ENCODE measurements at places on chromosomes 4 and X.
A peak's percentile ranks its signal among the peaks of the same experiment; 100 is the strongest.

DNA sequence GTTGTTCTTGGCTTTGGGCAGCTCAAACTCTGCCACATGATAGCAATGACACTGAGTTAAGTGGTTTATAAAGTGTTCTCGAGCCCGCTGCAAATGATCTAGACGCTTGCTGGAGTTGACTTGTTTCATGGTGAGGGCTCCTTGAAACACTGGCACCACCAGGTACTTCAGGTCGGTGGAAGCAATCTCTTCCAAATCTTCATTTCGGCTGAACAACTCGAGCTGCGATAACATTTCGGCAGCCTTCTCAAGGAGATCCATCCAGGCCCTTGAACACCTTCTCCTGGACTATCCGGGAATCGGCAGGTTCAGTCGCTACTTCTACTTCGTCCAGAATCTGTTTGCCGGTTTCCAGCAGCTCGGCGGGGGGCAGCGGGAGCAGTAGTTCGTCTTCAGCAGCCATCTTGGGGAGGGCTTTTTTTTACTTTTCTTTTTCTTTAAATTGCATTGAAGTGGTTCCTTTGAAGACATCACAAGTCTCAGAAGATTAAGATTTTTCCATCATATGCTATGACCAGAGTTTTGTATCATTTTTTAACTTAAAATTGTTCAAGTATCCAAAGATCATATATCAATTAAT is 28.0 kb downstream of the HNRNPDL start:
- DNase-seq, result no peak

DNA sequence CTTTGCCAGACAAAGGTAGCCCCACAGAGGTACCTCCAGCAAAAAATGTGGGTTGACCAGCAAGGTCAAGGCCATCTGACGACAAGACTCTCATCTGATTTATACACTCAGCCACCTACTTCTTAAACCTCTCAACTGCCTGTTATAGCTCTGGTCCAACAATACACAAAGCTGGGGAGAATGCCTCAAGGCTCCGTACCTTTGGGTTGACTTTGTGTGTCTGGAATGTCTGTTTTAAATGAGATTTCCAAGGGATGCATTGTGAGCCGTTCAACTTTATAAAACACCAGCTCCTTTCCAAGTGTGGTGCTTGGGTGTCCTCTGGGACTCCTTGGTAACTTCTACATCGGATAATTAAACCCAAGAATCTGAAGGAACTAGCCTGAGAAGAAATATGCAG is 167.0 kb upstream of the RPL34 start:
- DNase-seq, result no peak

DNA sequence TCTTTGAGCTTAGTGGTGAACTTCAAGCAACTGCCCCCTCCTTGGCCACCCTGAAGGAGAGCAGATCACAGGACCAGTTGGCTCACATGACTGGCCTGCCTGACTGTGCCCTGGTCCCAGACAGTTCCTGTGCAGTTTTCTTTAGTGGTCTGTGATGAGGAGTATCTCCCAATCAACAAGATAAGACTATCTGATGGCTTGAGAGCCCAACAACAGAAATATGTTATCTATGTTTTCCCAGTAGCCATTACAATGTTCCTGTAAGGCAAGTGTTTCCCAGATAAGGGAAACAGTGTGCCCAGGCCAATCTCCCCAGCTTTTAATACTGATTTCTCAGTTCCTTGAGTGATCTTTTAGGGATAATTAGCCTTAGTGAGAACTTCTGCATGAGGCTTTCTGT is 14.2 kb upstream of the TIMM8A start:
- DNase-seq, result no peak

DNA sequence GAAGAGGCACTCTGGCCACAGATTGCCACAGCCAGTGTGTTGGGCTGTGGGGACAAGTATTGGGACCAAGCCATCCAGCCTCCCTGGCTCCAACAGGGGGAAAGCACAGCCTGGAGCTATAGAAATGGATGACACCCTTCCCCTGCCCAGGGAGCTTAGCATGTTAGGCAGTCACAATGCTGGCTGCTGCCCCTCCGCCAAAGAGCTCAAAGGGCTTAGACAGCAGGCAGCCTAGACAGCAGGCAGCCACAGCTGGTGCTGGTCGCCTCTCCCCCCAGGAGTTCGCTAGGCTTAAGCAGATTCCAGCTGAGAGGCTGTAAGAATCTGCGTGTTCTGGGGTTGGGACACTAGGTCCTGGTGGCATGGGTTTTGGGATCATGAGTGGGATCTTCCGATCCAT is 94.5 kb upstream of the MXRA5 start:
- DNase-seq, result no peak

DNA sequence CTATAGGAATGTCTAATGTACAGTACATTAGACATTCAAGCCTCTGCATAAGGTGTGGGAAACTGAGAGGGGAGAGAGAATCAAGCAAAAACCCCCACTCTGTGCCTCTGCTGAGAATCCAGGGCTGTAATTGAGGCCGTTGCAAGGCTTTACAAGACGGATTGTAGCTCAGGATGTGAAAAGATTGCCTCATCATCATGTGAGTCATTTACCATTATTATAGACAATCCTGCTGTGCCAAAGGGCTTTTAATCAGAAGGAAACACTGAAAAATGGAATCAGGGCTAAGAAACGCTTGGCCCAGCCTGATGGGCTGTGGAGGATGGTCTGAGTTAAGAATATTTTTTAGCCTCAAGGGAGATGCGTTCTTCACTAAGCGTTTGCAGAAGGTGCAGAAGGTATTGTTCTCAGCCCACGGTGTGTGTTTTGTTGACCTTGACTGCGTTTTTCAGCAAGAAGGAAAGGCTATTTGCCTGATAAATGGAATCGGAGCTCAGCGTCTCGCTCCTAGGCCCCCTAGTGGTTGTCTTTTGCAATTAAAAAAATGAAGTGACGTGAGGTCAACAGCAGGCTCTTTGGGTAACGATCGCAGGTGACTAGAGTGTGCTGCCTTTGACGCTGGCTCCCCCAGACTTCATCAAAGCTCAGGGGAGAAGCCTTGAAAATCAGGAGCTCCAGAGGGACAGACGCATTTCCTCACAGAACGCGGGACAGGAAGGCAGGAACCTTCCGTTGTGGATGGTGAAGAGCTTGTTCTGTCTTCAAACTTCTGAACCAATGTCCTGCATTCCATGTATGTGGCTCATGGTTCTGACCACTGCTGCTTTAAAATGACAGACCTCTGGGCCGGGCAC is 18.1 kb upstream of the CHRNA9 start:
- peak; percentile 90 for DNase-seq

DNA sequence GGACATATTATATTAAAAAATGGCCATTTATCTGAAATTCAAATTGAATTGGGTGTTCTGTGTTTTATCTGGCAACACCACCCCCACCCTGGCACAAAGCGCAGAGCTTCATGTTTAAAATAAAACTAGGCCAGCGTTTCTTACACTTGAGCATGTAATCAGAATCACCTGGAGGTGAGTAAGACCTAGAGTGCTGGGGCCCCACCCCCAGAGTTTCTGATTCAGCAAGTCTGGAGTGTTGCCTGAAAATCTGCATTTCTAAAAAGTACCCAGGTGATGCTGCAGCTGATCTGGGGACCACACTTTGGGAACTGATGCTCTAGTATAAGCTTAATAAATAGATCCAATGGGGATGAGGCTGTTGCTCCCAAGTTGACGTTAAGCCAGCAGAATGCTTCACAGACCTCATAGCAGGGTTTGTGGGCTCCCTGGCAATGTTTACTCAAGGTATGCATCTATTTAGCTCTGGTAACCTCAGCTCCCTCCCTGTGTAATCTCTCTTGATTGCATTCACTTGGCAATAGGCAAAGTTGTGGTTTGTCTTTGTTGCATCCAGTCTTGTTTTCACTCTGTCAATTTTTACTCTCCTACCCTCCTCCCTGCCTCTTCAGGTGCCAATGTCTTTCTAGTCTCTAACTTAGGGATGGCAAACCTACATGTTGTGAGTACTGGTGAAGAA is 99.8 kb upstream of the TEX13D start:
- DNase-seq, result no peak

GRCh38 chrX:48649102-48649501 is 34.5 kb upstream of the WAS start:
- no peak for DNase-seq

GRCh38 chrX:9267415-9267814 is 197.4 kb upstream of the TBL1X start:
- no peak for DNase-seq

DNA sequence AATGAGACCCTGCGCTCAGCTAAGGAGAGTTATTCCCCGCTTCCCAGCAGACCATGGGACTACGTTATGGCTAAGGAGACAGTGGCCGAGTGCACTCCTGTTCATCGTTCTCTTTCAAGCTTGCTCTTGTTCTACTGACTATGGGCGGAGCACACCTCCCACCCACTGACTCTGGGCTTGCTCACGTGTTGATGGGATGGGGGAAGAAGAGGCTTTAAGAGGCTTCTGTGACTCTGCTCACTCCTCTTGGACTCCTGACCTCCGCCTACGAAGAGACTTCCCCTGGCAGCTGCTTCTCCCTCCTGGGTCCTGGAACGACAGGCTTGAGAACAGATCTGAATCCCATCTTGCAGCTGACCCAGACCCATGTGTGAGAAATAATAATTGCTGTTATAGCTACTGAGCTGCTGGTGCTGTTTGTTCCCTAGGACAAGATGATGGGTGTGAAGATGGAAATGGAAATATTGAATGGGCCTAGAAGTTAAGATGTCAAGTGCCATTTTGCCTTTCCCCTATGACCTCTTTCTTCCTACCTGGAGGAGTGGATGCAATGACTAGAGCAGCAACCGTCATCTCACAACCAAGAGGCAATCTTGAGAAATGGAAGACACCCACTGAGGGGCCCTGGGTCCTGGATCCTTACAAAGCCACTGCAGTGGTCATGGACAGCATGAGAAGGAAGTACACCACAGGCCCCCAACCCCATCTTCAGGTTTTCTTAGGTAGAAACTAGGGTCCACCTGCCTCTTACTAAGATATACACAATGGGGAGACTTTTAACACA is 38.7 kb upstream of the IRAK1 start:
- no peak for DNase-seq

DNA sequence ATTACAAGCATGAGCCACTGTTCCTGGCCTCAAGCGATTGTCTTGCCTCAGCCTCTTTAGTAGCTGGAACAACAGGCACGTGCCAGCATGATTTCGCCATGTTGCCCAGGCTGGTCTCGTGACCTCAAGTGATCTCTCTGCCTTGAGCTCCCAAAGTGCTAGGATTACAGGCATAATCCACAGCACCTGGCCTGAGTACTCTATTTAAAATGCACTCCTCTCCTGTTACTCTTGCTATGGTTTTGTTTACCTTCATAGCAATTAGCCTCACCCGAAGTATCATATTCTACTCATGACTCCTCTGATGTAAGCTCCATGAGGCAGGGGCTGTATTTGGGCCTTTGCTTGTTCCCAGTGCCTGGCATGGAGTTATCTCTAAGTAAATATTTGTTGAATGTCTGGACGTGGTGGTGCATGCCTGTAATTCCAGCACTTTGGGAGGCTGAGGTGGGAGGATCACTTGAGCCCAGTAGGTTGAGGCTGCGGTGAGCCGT is 92.5 kb upstream of the SLC34A2 start:
- DNase-seq, result peak; percentile 36

- peak; percentile 59 for DNase-seq
Observed at GRCh38 chr4:159150821-159151390, 48.0 kb downstream of the RAPGEF2 start.
